ENCODE measurements at places on chromosomes 13 and 19.
A peak's percentile ranks its signal among the peaks of the same experiment; 100 is the strongest.

DNA sequence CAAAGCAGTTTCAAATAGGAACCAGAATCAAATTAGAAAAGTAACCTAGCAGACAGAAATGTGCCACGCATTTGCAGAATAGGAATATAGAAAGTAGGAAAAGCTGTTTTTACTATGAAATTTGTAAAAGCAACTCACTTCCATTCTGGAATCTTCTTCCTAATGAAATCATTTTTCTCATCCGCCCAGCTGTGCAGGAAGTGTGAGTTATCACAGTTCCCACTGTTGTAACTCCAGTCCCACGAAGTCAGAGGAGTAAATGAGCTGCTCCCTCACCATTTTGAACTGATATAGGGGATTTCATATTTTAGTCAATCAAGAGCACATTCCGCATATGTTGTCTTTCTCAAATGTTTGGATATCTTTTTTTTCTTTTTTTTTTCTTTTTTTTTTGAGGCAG, 230.8 kb downstream of the TBC1D4 start:
- DNase-seq = no peak

- DNase-seq = no peak
These were observed 92.0 kb downstream of the CAB39L start for GRCh38 chr13:49351871-49352270.

DNA sequence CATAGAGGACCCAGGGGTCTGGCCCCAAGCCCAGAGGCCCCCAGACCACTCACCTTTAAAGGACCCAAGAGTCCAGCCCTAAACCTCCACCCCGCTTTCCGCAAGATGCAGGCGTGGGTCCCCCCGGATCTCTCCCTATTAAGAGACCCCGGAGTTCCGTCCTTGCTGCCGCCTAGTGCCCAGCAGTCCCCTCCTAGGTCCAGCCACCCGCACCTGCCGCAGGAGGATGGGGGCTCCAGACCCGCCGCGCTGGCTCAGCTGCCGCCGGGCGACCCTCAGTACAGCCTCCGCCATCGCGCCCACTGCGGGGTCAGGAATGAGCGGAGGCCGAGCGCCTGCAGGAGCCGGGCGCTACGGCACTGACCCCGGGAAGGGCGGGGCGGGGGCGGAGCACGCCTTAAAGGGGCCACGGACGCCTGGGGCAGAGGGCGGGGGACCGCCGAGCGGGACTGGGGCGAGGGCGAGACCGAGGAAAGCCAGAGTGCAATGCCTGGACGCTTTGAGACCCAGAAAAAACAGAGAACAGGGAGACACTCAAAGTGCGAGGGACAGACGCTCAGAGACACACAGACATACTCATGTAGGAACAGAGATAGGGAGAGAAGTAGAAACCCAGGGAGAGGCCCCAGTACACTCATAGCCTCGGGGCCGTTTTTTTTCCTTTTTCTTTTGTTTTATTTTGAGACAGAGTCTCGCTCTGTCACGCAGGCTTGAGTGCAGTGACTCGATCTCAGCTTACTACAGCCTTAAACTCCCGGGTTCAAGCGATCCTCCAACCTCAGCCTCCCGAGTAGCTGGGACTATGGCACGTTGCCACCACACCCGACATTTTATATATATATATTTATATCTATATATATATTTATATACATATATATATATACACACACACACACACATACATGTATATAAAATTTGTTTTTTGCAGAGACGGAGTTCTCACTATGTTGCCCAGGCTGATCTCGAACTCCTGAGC, at the start of gene ETHE1:
TSS of gene ETHE1 (minus strand) at position 318 of the 976 bp plus-strand sequence. CDS start at position 294, 24 bp downstream.
- DNase-seq = peak; percentile 63

DNA sequence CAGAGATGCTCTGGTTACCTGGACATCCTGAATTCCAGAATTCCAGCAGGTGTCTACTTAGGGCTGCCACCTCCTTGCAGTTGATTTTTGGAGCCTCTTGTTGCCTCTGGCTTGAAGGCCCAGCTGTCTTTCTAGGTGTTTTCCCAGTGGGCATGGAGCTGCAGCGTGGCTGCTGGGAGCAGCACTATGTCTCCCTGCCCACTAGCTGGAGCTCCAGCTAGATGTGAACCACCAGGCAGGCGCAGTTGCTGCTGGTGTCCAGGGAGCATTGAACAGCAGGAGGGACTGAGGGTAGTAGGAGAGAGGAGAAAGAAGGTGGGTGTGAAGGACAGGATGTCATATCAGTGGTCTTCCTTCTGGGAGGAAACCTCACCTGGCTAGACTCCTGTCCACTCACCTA, 9.9 kb upstream of the SELENOW start:
- DNase-seq = no peak

GRCh38 chr13:31797154-31797775, 57.9 kb downstream of the RXFP2 start:
- peak; percentile 56 for DNase-seq

GRCh38 chr13:111484141-111484925, 163.9 kb downstream of the TEX29 start:
- DNase-seq = no peak

- DNase-seq = no peak
These were observed 9.1 kb upstream of the BCAM start for GRCh38 chr19:44799627-44800346.

GRCh38 chr13:28442839-28443238, 52.1 kb downstream of the FLT1 start:
- DNase-seq = no peak

DNA sequence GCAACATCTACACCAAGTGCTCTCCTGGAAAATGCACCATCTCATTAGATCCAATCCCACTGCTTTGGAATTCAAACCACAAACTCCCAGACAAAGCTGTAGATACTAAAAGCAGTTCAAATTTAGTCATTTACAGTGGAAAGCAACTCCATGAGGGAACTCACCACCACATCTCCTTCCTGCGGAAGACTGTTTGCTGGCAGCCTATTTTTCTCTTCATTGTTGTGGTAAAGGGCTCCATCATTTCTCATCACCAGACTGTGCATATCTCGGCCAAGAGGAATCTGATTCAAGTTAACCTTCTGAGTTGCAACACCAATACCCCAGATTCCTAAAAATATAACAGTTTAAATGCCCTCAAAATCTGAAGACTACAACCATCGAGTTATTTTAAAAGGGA, 8.4 kb downstream of the SPRYD7 start:
- DNase-seq = no peak

DNA sequence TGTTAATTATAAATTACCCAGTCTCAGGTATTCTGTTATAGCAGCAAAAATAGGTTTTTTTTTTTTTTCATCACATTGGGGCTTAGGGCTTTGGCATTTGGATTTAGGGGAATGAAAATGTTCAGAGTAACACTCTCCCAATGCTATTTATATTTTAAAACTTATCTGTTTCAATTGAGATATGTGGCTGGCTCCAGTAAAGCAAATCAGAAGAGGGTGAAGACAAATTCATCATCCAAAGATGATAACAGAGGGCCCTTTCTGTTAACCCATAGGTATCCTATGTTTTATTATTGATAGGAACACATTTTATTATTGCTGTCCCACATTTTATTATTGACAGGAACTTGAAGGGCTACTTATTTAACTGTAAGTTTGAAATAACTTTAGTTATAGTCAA, 20.5 kb upstream of the TNFRSF19 start:
- DNase-seq = no peak

- DNase-seq = no peak
These were observed 24.4 kb upstream of the MTIF3 start for GRCh38 chr13:27474751-27475268.

Data from LoVo (cell line).